SW480 (cell line): ENCODE measurements at places on chromosomes 13 and 19.

GRCh38 chr13:26606631-26607030, 49.1 kb downstream of the WASF3 start:
- no peak for DNase-seq

DNA sequence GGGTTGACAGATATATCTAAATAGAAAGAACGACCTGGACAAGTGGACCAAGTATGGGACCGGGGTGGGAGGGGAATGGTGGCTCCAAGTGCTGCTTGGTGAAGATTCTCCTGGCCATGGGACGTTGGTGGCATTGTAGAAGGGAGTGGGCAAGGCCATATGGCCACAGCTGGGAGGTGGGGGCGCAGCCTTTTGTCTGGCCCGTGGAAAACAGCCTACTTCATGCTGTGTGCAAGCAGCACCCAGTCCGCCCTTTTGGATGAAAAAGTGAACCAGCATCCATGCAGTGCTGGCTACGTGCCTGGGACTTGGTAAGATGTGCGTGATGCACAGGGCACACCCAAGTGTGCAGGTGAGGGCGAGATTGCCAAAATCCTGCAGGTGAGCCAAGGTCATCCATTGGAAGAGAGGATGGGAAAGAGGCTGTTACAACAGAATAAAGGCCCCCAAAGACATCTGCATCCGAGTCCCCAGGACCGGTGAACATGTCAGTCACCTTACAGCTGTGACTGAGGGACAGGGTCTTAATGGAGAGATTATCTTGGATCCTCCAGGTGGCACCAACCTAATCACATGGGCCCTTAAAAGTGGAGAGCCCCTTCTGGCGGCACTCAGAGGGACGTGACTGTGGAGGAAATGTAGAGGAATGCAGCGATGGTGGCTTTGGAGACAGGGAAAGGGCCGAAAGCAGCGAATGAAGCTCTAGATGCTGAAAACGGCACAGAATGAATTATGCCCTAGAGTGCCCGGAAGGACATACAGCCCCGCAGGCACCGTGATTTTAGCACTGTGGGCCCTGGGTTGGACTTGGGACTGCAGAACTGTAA, 40.8 kb downstream of the TEX29 start:
- no peak for DNase-seq

DNA sequence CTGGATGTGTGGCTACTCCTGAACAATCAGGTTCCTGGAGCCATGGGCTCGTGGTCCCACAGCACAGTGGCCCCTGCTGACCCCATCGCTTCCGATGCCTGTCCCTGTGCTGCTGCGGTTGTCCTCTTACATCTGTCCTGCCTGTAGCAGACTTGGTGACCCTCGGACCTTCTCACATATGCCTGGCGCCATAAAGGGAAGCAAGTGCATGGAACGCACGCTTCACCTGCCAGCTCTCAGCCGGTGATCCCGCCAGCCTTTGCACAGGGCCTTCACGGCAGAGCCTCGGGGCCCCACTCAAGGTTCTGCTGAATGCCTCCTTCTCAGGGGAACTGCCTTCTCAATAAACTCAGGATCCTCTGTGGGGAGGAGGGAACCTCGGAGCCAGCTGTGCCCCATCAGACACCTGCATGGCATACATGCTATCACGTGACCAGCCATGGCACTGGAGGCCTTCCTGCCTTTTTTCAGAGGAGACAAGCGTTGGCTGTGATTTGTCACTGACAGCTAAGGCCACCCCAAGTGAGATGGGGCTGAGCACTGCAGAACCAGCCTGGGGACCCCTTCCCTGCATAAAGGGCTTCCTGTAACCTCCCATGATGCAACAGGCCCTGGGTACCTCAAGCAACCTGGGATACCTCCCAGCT, 24.3 kb downstream of the PEPD start:
- DNase-seq, result no peak

GRCh38 chr13:42594481-42595252, 20.7 kb downstream of the TNFSF11 start:
- peak; percentile 58 for DNase-seq

GRCh38 chr13:79530270-79530669, 49.3 kb downstream of the NDFIP2 start:
- no peak for DNase-seq

DNA sequence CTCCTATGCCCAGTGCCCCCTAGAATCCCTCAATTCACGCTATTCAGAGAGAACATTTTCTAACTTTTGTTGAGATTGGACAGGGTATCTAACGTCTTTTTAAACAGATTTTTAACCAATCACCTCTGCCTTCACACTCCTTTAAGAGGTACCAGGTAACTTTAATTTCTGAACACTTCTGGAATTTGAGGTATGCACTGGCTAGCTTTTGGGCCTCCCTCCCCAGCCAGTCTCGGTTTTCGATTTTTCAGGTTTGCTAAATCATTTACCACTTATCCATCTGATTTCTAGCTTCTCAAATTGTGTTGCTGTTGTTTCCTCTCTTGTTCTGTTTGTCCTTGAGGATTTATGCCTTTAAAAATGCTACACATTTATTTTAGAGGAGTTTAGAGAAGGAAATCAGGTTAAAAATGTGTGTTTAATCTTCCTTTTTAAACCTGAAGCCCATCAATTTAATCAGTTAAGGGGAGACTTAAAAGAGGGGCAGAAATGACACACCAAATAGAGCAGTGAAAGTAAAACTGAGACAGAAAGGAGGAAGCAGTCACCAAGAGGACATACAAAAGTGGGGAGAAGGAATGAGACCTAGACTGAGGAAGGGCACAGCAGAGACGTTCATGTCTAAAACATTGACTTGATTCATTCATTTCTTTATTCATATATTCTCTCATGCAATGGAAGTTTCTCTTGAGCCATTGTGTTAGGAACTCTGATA, 139.6 kb upstream of the HTR2A start:
- DNase-seq, result no peak

DNA sequence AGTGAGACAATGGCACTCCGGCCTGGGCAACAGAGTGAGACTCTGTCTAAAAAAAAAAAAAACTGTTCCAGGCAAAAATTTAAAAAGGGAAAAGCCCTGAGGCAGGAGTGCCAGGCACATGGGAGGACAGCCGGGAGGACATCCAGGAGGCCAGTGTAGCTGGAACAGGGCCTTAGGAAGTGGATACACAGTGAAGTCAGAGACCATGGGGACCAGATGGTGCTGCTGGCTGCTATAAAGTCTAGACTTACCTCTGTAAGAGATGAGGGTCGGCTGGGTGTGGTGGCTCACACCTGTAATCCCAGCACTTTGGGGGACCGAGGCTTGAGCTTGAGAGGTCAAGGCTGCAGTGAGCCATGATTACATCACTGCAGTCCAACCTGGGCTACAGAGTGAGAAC, 15.0 kb downstream of the HAS1 start:
- no peak for DNase-seq

GRCh38 chr19:55549500-55550320, 4.4 kb upstream of the SBK3 start:
- DNase-seq, result peak; percentile 69

- no peak for DNase-seq
Observed at GRCh38 chr19:49939721-49940481, 10.6 kb upstream of the NUP62 start.

- DNase-seq, result peak; percentile 2
Observed at GRCh38 chr19:29089315-29089870, 123.6 kb downstream of the UQCRFS1 start.

DNA sequence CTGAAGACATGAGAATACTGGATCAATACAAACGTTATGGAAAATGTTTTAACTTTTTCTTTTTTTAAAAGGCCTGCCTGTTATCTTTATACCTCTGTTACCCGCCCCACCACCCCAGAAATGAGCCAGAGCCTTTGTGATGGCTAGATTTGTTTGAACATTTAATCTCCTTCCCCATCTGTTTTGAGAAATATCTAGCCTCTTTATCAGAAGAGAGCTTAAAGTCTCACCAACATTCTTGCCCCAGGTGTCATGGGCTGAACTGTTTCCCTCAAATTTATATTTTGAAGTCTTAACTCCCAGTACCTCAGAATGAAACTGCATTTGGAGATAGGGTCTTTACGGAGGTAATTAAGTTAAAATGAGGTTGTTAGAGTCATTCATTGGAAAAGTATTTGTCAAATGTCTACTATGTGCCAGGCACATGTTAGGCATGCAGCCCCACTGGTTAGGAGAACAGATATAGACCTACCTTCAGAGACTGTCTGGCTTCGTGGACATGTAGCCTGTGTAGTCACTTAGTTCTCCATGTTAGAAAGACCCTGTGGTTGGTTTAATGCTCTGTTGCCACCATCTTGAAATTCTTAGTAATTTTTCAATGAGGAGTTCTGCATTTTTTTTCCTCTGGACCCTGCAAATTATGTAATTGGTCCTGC, 6.3 kb upstream of the RB1 start:
- no peak for DNase-seq

GRCh38 chr19:35904311-35905068, 2.2 kb downstream of the HCST start:
- no peak for DNase-seq

DNA sequence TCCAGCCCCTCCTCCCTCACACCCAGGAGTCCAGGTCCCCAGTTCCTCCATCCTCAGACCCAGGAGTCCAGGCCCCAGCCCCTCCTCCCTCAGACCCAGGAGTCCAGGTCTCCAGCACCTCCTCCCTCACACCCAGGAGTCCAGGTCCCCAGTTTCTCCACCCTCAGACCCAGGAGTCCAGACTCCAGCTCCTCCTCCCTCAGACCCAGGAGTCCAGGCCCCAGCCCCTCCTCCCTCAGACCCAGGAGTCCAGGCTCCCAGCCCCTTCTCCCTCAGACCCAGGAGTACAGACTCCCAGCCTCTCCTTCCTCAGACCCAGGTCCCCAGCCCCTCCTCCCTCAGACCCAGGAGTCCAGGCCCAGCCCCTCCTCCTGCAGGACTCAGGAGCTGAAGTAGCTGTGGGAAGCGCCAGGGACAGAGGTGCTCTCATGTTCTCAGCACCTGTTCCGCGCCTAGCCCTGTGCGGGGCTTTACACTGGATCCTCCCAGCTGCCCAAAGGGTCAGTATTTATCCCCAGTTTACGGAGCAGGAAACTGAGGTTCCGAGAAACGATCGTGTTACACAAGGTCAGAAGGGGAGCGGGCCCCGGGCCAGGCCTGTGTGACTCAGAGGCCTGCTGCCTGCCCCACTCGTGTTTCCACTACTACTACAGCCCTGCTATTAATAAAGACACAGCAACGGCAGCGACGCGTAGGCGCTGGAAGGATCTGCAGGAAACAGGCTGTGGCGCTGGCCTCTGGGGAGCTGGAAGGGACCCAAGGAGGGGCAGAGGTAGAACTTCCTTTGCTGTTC, 1.7 kb upstream of the SBK3 start:
- no peak for DNase-seq

- DNase-seq, result no peak
Observed at GRCh38 chr13:69683921-69684686, 423.5 kb upstream of the ATXN8OS start.

- no peak for DNase-seq
Observed at GRCh38 chr13:29577136-29578051, 18.1 kb downstream of the SLC7A1 start.

- no peak for DNase-seq
Observed at GRCh38 chr19:28727480-28728159, 485.3 kb downstream of the UQCRFS1 start.

GRCh38 chr13:28251466-28251865, 113.1 kb downstream of the PAN3 start:
- DNase-seq, result no peak

GRCh38 chr13:111385183-111385857, 64.9 kb downstream of the TEX29 start:
- no peak for DNase-seq

DNA sequence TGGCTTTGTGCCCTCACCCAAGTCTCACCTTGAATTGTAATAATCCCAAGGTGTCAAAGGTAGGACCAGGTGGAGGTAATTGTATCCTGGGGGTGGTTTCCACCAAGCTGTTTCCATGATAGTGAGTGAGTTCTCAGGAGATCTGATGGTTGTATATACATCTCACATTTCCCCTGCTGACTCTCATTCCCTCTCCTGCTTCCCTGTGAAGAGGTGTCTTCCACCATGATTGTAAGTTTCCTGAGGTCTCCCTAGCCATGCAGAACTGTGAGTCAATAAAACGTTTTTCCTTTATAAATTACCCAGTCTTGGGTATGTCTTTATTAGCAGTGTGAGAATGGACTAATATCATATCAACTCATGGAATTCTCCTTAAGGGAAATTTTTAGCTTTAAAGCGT, 302.6 kb downstream of the LIG4 start:
- no peak for DNase-seq

GRCh38 chr13:43727856-43728255, 58.9 kb downstream of the ENOX1 start:
- no peak for DNase-seq

- no peak for DNase-seq
Observed at GRCh38 chr13:52749419-52749818, 9.8 kb upstream of the CNMD start.

DNA sequence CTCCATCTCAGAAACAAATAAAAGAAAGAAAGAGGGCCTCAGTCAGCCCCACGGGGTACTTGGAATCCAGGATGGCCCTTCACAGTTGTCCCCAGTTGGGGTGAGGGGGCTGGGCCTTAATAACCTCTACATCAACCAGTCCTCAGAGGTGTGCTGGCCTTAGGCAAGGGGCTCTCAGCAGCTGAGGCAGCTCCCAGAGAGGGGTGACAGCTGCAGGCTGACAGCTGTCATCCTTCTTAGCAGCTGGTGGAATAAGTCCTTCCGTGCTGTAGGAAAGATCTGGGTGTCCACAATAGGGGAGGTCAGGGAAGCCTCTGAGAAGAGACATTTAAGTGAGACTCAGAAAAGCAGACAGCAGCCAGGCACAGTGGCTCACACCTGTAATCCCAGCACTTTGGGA, 7.4 kb downstream of the BCAM start:
- no peak for DNase-seq

DNA sequence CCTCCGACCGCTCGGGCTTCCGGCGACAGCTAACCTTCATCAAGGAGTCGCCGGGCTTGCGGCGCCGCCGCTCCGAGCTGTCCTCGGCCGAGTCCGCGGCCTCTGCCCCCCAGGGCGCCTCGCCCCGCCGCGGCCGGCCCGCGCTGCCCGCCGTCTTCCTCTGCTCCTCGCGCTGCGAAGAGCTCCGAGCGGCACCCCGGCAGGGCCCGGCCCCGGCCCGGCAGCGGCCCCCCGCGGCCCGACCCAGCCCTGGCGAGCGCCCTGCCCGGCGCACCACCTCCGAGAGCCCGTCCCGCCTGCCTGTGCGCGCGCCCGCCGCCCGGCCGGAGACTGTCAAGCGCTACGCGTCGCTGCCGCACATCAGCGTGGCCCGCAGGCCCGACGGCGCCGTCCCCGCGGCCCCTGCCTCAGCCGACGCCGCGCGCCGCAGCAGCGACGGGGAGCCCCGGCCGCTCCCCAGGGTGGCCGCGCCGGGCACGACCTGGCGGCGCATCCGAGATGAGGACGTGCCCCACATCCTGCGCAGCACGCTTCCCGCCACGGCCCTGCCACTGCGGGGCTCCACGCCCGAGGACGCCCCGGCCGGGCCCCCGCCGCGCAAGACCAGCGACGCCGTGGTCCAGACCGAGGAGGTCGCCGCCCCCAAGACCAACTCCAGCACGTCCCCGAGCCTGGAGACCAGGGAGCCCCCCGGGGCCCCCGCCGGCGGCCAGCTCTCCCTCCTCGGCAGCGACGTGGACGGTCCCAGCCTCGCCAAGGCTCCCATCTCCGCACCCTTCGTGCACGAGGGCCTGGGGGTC, 9.6 kb downstream of the C19orf25 start:
- no peak for DNase-seq

GRCh38 chr19:30694156-30694755, 322.1 kb downstream of the ZNF536 start:
- peak; percentile 20 for DNase-seq
